ENCODE measurements at places on chromosomes 6 and 20.

DNA sequence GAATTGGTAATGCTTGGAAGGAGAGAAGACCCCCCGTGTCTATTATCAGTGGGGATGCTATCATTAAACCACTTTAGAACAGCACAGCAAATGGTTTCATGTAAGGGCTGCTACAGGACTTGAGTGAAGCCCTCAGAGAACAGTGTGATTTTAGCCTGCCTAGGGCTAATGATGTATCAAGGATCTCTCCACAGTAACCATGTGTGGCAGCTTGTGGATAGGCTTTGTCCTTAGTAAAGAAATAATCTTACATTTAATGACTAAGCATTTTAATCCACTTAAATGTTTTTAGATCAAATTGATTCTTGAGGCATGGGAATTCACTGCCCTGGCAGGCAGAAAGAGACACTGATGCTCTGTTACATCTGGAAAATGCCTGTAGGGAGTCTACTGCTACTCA lies 495.1 kb downstream of the NKAIN2 start:
- no peak for DNase-seq

- DNase-seq: no peak
These were observed 132.2 kb downstream of the PRND start for GRCh38 chr20:4853757-4854560.

DNA sequence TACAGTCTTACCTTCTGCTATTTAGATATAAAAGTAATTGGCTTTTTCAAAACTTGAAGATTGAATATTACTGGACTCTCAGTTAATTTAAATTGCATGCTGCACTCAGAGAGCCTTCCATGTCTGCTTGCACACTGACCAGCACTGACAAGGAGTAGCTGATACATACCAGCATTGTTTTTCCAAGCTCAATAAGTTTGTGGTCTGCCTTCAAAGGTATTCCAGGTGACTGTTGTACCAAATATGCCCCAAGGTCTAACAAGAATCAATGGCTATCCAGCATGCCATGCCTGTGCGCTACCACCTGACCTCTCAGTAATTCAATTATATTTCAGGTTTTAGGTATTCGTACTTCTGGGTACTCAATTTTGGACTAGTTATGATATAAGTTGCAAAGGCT lies 30.0 kb downstream of the BEND6 start:
- no peak for DNase-seq

DNA sequence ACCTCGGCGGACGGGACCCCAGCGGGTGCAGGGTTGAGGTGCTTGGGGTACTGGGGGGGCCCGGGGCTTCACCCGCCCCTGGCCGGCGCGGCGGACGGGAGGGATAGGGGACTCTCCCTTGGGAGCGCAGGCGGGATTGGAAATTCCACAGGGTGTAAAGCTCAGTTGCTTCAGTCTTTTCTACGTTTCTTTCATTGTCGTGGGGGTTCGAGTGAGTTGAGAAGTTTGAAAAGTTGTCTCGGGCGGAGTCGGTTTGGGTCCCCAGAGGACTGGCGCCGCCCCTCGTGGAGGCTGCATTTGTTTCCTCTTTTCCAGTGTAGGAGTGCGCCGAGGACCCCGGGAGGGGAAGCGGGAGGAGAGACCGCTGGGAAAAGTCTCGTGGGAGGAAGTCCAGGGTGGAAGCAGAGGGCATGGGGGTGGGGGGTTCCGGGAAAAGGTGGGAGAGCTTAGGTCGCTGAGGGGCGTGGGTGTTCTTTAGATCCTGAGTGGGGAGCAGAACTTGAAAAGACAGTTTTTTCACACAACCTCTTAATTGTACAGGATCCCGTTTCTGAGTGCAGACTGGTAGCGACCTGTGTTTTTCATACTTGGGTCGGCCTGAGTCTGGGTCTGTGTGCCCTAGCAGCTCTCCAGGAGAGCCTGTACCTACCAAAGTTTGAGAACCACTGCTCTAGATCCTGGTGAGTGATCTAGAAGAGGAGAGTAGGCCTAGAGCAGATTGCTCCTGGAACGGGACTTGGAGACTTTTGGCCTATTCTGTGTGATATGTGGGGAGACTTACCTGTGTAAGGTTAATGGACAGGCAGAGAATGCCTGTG lies 495 bp downstream of the FAM83B start:
- no peak for DNase-seq

DNA sequence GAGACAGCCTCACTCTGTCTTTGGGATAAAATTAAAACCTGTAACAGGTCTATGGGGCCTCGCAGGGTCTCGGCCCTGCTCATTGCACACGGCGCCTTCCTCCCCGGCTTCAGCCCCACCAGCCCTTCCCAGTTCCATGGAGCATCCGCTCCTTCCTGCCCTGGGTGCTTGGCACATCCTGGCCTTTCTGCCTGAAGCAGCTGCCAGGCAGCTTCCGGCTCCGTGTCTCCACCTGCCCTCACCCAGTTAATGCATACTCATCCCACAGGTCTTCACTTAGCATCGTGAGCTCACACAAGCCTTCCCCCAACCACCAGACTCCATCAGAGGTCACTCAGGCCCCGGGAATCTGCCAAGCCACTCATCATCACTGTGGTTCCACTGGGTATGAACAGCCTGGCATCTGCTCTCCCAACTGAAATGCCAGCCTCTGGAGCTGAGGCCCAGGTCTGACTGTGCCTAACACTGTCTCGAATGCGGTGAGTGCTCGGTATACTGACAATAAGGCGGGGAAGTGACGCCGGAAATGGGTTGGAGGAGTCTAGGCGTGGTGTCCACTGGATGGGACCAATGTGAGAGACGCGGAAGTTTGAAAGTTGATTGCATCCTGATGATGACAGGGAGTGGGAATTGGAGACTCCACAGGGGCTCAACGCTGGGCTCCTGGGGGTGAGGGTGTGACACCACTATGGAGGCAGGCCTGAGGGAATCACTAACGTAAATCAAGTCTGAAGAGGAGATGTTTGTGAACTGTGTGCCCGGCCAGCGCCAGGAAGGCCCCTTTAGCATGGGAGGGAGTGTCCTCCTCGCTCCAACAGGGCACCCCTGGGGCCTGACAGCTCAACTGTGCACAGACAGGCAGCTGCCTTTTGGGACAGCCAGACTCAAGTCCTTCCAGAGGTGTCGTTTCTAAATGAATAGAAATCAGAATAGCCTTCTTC lies 245.8 kb downstream of the TTLL2 start:
- DNase-seq: no peak

- DNase-seq: no peak
These were observed 14.0 kb downstream of the TAF4 start for GRCh38 chr20:62051546-62052255.

DNA sequence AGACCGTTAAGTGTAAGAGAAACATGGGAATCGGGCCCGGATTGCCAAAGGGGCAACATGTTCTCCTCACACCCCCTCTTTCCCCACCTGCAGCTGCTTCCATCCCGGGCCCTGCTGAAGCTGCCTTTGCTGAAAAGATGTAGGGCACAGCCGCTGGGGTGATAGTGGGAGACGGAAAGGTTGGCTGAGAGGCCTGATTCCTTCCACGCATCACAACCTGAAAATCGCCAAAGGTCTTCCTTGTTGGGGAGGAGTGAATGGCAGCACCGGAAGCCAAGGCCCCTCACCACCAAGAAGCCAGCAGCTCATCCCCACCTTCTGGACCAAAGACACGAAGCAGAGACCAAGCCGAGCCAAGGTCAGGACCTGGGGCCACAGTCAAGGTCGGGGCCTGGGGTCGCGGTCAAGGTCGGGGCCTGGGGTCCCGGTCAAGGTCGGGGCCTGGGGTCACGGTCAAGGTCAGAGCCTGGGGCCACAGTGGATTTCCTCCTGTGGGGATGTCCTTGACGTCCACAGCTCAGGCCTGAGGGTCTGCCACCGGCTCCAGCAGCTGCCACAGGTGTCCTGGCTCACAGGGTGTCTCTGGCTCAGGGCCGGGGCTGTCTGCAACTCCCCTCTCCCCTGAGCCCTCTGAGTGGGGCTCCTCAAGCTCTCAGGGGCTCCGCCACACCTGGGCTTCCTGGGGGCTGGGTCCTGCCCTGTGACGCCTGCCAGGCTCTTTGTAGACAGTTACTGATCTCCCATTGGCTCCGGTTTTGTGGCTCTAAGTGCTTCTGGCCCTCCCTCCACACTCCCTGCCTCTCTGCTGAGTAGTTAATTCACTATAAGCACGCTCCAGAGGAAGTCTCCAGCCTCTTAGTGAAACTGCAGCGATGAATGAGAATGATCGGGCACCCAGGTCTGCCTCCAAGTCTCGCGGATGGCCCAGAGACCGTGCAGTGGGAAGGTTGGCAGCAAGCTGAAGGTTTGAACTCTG lies 5.5 kb upstream of the CHRNA4 start:
- no peak for DNase-seq

DNA sequence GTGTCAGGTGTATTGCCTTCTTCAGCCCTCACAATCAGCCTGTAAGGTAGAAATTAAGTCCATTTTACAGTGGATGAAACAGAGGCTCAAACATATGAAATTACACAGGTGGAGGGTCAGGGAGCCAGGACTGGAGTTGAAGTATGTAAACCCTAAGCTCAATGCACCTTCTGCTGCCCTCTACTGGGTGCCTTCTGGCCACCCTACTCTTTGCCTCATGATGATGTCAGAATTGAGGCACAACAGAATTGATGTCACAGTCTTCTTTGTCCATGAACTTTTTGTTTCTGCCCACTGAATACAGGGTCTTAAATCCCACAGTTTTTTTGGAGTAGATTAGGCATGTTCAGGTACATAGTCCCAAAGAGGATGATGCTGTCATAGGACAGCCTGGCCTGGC lies 400.8 kb upstream of the CHD6 start:
- DNase-seq: no peak

GRCh38 chr20:49594931-49595315 lies 27.0 kb upstream of the PTGIS start:
- DNase-seq: no peak

GRCh38 chr6:113920663-113921267 lies 50.2 kb downstream of the HDAC2 start:
- no peak for DNase-seq

DNA sequence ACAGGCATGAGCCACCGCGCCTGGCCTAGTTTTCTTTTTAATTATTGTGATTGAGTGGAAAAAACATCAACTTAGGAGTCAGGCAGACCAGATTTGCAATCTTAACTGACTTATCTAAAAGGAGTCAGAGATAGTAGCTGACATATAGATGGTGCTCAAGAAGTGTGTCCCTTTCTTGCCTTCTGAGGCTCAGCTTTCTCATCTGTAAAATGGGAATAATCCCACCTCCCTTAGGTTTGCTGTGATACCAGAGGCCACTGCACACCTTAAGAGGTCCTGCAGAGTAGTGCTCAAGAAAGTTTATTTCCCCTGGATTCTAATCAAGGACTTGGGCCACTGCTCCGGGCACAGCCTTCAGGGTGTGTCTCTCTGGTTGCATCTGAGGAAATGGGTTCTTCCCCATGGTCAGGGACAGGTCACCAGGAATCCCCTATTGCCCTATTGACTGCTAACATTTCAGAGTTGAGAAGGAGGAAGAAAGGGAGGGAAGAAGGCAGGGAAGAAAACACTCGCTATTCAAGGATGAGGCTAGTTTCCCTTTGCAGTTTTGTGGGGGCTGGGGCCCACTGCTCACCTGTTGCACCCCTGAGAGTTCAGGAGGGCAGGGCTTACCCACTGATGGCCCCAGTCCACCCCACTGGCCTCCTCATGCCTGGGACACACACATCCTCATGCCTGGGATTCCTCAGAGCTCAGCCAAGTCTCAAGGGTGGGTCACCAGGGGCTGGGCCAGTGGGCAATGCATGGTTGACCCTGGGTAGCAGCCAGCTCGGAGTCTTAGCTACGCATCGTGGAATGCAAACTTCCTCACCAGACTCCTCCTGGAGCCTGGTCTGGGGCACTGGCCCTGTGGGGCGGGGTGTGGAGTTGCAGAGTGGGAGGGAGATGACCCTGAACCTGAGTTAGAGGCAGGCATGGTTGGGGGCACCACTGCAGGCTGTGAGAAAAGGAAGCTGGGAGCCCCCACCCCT lies 21.2 kb downstream of the C6orf132 start:
- DNase-seq: no peak

DNA sequence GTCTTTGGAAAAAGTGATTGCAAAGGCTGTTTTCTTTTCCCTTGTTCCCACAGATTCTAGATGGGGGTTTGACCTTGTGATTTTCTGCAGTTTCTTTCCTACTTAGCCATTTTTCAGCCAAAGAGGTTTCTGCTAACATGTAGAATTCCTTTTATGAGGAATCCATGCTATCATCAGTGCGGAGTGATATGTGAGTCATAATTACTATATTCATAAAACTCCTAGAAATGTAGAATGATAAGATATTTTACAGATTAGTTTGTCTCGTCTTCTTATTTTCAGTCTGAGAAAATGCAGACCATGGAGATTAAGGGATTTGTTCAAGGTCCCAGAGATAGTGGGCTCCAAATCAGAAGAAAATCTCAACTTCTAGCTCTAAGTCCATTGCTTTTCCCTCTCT lies 98.6 kb downstream of the KCNQ5 start:
- no peak for DNase-seq

DNA sequence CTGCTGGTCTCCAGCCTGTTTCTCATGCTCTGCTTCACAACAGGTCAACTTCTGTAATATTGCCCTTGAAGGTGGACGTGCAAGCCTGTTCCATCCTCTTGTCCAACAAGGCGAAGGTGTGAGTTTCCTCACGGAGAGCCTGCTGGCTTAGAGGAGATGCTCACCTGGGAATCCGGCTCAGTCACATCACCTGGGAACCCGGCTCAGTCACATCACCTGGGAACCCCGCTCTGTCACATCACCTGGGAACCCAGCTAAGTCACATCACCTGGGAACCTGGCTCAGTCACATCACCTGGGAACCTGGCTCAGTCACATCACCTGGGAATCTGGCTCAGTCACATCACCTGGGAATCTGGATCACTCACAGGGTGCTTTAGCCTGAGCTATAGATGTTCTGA lies 230.1 kb downstream of the ERMARD start:
- no peak for DNase-seq

GRCh38 chr6:128598571-128598970 lies 78.2 kb upstream of the PTPRK start:
- no peak for DNase-seq
